ENCODE measurements at places on chromosomes 1 and 21.
A peak's percentile ranks its signal among the peaks of the same experiment; 100 is the strongest.

DNA sequence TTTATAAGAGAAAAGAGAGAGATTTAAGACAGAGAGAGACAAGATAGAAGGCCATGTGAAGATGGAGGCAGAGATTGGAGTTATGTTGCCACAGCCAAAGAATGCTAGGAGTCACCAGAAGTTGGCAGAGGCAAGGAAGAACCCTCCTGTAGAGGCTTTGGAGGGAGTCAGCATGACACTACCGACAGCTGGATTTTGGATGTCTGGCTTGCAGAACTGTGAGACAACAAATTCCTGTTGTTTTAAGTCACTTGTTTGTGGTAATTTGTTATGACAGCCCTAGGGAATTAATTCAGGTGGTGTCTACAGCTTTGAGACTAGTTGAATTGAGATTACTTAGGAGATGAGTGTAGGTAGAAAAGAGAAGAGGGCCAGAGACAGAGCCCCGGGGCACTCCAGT, 158.5 kb downstream of the DNM3 start:
- no peak for DNase-seq

- DNase-seq: no peak
Measured at GRCh38 chr1:40978886-40979240, 633 bp upstream of the CTPS1 start.

DNA sequence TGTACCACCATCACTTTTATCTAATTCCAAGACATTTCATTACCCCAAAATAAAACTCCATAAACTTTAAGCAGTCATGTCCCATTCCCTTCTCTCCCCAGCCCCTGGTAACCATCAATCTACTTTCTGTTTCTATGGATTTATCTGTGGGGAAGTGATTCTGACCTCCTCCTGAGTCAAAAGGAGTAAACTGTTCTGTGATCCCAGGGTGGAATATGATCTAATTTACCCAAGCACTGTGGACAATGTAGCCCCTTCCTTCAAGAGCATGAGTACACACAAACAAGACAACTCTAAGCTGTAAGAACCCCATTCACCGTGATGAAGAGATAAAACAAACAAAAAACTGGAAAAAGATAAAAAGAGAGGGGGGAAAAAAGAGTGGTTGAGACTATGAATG, 77.9 kb downstream of the PLPP3 start:
- no peak for DNase-seq

DNA sequence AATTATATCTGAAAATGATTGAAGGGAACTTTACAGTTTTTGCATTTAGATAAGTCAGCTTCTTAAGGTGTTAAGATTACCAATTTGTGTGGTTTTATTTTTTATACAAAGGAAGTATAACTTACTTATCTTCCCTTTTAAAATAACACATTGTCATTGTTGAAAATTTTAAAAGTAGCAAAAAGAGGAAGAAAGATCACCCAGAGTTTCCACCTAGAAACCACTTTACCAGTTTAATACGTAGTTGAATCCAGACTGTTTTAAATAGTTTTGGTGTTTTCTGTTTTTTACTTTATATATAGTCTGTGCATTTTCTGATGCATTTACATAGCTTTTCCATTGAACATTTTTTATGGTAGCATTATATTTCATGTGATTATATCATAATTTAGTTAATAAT, 6.1 kb downstream of the CCDC18 start:
- DNase-seq: no peak

DNA sequence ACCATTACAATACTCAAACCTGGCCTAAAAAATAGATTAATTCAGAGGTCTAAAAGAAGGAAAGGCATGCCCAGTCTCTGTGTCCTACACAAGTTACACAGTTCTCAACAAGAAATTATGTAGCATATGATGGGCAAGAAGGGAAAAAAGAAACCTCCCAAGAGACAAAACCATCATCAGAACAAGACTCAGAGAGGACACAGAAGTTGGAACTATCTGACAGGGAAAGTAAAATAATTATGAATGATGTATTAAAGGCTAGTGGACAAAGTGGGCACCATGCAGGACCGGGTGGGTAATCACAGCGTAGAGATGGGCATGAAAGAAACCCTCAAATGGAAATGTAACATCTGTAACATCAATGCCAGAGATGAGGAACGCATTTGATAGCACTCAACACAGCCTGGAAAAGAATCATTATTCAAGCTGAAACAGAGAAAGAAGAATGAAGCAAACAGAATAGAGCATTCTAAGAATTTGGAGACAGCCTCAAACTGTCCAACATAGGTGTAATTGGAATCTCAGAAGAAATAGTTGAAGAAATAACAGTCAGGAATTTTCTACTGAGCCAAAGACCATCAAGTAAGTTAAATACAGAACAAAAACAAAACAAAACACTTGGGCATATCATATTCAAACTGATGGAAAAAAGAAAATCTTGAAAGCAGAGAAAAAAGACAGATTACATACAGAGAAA, 29.7 kb downstream of the PER3 start:
- DNase-seq: no peak

- no peak for DNase-seq
Measured at GRCh38 chr1:50681931-50682330, 258.7 kb upstream of the DMRTA2 start.

- no peak for DNase-seq
Measured at GRCh38 chr1:88730995-88731394, 46.9 kb downstream of the PKN2 start.

DNA sequence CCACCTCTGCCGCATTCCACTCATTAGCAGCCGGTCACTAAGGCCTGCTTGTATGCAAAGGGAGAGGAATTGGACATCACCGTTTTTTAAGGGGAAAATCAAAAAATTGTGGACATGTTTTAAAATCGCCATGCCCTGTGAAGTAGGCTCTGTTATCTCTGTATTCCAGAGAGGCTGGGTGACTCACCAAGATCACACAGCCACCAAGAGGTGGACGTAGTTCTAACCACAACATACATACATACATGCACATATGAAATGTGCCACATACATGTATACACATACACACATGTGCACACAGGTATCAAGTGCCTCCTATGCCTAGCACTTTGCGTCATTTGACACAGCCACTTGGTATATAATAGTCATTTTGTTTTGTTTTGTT, 16.0 kb upstream of the ZSCAN20 start:
- DNase-seq: no peak

DNA sequence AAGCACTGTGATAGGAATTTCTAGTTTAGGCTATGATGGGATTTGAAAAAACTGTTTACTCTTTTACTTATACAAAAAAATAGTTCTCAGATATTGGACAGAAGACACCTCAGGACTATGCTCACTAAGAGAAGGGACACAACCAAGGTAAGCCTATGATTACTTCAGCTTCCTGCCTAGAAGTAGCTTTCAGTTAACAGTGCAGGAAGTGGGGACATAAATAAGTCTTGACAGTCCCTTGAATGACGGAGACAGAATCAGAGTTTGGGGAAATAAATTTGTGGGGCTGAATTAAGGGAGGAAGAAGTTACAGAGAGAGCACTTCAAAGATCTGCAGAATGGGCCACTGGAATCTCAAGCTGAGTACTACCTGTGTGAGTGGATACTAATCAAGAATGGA, 53.8 kb upstream of the OLFM3 start:
- no peak for DNase-seq

DNA sequence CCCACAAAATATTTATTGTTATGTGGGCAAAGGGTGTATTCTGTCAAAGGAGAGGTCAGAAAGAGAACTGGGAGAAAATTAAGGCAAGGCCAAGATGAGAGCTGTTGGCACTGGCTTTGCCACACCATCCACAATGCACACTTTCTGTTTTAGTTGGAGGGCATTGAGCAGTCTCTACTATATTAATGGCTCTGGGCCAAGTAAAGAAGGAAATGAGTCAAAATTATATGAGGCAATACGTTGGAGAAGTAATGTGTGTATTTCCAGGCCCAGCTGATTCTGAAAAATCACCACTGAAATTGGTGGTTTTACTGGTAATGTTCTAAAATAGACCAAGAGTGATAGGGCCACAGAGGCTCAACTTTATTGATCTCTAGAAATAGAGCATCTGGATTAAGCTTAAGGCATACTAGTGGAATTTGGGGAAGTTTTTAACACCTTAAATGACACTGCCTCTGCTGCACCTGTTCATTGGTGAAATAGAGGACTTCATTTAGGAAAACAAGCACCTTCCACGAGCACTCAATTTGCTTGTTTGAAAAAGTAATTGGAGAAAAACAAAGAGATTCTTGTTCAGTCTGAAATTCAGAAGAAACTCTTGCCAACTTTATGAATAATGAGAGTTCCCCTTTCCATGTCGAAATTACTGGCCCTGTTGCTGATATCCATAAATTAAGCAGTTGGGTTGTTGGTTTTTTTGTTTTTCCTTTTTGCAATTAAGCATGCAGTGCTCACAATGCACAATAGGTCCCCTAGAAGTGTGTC, 424.9 kb downstream of the ADGRL2 start:
- peak; percentile 4 for DNase-seq

- DNase-seq: no peak
Measured at GRCh38 chr1:62794053-62794452, 10.1 kb downstream of the ATG4C start.

DNA sequence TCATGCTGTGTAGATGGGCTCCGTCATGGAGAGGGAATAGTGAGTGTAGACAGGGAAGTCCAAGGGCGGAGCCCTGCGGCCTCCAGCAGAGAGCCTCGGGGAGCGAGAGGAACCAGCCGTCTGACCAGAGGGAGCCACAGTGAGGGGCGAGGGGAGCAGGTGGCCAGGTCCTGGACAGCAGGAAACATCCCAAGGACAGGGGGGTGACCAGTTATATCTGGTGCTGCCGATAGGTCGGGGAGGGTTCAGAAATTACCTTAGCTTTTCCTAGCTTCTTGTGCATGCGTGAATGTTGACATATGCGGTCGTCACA, 46.5 kb downstream of the TRAPPC10 start:
- no peak for DNase-seq

DNA sequence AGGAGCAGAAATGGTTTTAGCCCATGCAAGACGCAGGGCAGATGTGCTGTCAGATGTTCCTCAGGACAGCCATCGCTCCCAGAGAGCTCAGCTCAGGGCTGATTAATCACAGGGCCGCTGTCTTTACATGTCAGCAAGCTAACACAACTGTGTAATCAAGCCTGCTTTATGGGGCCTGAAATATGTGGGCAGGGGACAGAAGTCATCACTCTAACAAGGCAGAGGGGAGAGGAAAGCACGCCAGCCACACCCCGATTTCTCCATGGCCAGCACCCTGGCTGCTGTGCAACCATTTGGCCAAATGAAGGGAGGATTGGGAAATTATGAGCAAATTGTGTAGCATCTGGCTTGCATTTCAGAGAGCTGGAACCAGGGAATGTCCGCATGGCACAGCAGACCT, 368.8 kb downstream of the NPHP4 start:
- DNase-seq: no peak

- peak; percentile 15 for DNase-seq
Measured at GRCh38 chr21:26169061-26169610, 1.4 kb downstream of the APP start.

GRCh38 chr1:183901748-183902330, 96.9 kb downstream of the RGL1 start:
- no peak for DNase-seq

DNA sequence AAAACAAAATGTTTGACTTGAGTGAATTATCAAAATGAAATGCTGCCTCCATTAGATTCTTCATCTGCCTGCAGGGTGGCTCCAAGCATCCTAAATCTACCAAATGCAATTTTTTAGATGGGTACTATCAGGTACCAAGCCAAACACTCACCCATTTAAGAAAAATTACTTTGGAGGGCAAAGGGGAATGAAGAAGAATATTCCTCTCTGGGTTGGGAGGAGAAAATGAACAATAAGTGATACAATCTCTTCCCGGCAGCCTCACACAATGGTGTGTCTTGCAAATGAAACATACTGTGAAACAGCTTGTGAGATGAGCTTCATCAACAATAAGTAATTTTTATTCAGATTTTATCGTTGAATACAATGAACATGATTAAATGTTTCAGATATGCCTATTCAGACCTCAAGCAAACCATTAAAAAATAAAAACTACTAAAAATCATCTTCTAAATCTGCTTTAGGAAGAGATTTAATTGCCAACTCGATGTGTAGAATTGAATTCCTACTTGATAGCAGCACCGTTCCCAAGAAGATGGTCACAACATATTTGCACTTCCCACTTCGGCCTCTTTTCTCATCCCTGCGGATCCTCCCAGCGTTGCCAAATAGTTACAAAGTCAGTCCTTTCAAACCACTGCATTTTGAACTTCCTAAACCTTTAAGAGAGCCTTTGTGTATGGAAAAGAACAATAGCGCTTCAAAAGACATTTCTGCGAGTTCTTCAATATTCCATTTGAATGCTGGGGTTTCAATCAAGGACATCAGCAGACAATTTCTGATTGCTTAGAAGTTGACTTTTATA, 2.7 kb downstream of the DAB1 start:
- DNase-seq: no peak

DNA sequence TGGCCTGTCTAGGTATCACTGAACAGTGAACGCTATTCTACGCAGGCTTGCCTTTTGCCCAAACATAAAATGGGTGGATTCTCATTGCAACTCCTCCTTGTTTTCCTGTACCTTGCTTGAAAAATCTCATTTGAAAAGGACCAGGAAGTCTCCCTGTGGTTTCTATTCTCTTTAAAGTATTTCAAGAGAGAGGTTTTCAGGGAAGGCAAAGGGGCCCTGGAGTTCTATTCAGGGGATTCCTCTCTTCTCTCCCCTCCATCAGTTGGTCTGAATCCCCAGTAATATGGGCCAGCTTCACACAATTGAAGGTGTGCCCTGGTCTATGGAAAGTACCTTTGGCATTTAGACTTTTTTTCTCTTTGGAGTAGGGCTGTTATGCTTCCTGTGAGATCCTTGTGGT, 311.3 kb downstream of the RGS7 start:
- DNase-seq: no peak

DNA sequence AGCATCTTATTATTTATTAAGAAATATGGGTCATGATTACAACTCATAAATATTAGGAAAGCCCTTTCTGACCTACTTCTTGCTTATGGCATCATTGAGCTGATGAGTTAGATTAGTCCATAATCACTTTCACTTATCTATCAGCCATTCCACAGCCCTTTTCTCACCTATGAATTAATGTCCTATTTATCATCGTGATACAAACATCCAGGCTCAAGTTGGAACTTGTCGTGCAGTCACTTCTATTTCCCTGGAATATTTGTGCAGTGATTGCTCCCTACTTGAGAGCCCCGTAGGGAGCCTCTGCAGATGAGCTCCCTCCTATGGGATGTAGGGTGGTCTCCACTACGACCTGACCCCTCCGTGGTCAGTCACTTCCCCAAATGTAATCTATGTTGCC, 8.1 kb upstream of the F3 start:
- DNase-seq: no peak

GRCh38 chr1:235366286-235366685, 941 bp upstream of the TBCE start:
- DNase-seq: no peak
